ENCODE measurements at places on chromosomes 6 and 20.

DNA sequence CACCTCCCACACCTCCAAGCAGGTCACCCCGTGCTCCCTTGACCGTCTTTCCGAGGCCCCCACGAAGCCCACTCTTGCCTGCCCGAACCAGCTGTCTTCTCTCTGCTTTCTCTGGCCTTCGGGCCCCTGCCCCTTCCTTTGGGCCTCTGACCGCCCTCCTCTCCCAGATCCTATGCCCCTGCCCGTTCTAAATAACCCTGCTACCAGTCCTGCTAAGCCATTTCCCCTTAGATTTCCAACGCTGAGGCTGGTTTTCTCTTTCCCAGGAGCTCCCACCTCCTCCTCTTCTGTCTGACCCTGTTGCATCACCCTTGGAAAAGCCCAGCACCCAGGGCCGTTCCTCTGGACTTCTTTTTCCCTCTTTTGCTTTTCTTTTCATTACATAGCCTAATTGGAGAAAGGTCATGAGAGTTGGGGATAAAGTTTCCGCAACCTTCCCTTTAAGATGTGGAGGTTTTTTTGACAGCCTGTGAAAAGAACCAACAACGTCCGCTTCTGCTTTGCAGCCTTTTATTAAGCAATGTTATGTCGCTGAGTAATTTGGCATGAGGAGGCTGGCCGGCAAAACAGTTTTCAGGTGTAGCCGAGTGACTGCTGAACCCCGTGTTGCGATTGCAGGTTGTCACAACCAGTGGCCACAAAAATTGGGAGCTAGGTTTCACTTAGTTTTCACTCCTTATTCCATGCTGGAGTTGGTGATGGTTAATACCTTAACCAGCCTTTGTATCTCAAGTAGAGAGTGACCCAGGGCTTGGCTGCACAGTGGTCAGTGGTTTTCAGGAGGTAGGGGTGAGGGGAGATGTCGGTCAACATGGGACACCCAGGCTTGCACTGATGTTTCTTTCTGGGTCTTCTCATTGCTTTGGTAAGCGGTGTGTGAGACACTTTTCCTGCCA, 970 bp downstream of the BLTP3A start:
- no peak for DNase-seq

- DNase-seq: no peak
These were observed 21.7 kb downstream of the MDFI start for GRCh38 chr6:41659935-41660334.

GRCh38 chr6:156585859-156586258, 191.3 kb upstream of the ARID1B start:
- DNase-seq: no peak

DNA sequence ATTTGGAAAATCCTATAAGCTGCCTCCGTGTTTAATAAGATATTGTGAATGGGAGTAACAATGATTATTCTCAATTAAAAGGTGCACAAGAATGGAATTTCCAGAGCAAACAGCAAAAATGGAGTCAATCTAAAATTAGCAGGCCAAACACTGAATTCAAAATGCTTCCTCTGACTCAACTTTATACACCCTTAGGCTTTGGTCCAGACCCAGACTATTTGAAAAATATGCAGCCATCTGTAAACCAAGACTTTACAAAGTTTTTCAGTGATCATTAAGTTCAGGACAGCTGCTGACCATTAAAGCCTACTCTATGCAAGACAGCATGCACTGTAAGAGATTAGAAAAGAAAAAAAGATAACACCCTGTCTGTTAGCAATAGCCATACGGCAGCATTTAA, 39.4 kb upstream of the CCN6 start:
- DNase-seq: no peak

DNA sequence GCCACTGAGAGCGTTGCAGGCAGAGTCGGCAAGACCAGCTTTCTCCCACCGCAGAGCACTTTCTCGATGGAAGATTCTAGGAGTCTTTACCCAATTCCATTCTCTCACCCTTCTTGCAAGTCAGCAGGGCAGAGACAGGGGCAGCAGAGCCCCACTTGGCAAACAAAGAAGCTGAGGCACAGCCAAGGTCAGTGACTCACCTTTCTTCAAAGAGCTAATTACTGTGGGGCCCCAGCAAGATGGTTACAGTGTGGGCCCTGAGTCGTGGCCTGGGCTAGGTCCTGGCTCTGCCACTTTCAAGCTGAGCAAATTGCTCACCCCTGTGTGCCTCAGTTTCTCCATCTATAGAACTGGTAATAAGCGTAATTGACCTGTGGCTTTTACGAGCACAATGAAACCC, 277.0 kb downstream of the PREX1 start:
- DNase-seq: no peak

DNA sequence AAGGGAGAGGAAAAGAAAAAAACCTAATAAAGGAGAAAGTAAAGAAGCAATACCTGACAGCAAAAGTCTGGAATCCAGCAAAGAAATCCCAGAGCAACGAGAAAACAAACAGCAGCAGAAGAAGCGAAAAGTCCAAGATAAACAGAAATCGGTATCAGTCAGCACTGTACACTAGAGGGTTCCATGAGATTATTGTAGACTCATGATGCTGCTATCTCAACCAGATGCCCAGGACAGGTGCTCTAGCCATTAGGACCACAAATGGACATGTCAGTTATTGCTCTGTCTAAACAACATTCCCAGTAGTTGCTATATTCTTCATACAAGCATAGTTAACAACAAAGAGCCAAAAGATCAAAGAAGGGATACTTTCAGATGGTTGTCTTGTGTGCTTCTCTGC, 70.8 kb upstream of the RNF146 start:
- no peak for DNase-seq

All from CD4-positive, alpha-beta T cell (primary cell).